GF-D8 (cell line): ENCODE measurements at places on chromosomes 4 and X.

DNA sequence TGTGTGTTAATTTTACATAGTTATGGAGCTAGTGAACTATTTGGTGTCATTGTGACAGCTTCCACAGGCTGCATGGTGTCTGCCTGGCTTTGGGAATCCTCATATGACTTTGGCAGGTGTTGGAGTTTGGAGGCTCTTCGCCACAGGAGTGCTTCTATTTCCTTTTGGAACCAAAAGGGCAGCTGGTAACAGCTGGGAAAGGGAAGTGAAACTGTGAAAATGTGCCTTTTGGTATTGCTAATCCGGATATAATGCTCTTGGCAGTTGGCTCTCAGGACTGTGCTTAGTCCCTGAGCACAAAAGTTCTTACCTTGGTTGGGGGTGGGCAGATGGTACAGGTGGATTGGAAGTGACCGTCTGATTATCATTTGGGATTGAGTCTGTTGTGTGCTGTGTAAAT is 18.1 kb downstream of the OFD1 start:
- DNase-seq: no peak

- DNase-seq: no peak
Observed at GRCh38 chr4:105784761-105785160, 76.2 kb downstream of the GSTCD start.

DNA sequence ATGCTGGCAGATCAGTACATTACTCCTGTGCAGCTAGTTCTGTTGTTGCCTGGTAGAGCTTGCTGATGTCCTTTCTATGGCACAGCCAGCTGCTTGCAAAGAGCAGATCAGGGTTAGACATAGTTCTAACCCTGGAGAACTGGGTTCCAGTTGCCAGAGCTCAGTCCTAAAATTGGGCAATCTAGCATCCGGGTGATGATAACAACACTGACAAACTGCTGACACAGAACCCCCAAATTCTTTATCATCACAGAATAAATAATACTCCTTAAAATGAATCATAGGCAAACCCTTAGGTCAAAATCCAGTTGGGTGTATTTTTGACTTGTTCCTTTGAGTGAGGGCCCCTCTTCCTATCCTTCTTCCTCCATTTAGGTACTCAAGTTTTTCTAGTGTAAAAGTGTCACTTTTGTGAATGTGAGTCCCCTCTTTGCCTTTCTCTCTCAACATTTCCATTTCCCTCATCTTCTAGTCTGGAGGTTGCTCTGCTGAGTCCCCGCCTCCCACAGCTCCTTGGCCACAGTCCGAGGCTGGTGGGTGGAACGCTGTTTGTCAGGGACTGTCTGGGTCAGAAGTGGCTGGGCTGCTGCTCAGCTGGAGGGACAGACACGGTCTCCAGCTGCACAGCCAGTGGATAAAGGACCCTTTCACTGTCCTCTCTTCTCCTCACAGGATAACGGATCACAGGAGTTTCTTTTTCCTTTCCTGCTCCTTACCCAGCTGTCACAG is 93.6 kb upstream of the RASGEF1B start:
- no peak for DNase-seq

DNA sequence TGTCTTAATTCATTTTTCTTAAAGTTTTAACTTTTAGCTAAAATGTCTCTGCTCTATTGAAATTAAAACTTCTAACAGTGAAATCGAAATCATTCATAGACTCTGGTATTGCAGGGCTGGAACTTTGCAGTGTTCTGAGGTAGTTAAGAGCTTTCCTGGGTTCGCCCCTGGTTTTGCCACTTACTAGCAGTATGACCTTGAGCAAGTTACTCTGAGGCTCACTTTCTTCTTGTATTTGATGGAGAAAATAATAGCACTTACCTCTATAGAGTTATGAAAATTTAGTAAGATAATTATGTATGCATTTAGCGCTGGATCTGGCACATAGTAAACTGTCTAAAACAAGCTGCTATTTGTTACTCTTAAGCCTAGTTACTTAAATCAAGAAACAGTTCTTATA is 1.7 kb downstream of the SLAIN2 start:
- no peak for DNase-seq

GRCh38 chr4:154502111-154502510 is 10.5 kb upstream of the DCHS2 start:
- no peak for DNase-seq

GRCh38 chrX:24316111-24316510 is 2.2 kb upstream of the SUPT20HL2 start:
- no peak for DNase-seq

- DNase-seq: no peak
Observed at GRCh38 chrX:35890699-35891098, 28.8 kb upstream of the CFAP47 start.

DNA sequence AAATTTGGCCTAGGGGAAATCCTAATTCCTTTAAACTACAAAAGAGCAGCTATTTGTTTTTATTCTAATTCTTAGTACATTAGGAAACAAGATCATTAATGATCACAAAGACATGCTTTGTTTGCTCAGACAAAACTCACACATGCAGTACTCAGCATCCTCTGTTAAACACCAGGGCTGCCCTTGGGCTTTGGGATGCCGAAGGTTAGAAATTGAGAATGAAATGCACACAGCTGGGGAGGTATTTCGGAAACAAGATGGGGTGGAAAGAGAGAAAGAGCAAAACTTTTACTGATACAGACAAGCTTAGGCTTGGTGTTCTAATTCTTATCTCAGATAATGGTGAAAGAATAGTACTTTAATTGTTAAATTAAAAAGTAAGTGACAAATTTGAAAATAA is 222.6 kb downstream of the DCTD start:
- no peak for DNase-seq

- DNase-seq: no peak
Observed at GRCh38 chr4:139522457-139522856, 33.6 kb downstream of the SETD7 start.

- DNase-seq: no peak
Observed at GRCh38 chrX:29242856-29243255, 655.6 kb downstream of the IL1RAPL1 start.

DNA sequence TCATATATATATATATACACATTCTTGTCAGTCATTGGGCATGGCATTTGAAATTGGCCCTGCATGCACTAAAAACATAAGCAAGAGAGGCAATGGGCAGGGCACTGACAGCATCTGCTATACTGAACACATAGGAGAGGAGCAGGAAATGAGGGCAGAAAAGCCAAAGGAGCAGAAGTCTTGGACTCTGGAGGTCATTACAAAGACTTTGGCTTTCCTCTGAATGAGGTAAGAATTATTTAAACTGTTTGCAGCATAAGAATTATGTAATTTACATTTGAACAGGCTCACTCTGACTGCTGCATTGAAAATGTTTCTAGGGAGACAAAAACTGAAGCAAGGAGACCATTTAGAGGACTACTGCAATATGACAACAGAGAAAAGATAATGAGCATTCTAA is 396.5 kb downstream of the PRDM5 start:
- DNase-seq: no peak

DNA sequence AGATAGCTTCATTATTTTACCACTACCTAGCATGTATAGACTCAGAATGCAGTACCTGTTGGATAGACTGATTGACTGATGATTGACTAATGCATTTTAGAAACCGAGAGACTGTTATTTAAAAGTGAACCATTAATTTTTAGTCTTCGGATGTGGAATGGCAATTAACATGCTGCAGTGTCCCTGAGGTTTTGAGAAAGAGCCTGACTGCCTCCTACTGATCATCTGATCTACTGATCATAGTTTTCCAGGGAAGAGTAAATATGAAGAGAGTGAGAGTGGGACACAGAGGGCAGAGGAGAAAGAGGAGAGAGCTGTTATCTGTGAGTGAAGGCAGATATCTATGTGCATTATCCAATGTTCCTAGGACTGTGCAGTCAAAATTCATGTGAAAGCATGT is 764.7 kb downstream of the TRIML1 start:
- no peak for DNase-seq

DNA sequence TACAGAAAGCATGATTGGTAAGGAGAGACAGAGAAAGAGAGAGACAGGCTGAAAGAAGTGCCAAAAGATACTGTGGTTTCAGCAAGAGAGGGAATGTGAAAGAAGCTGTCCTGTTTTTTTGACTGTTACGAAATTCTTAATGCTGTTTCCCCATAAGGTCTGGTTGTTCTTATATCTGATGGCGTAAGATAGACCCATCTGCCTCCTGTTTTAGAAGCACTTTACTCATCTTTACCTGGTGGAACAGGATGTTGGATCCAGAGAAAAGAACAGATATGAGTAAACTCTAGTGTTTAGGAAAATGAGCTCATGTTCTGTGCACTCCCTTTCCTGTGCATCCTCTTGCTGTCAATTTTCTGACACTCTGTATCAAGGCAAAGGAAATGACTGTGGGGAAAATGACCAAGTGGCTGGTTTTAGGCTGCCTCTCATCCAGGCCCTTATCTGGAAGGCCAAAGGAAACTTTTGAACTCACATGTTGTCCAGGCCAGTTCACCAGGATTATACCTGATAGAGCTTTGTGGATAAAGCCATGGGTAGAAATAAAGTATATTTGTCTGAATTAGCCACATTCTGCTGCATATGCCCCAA is 311.7 kb upstream of the HTR2C start:
- DNase-seq: no peak

DNA sequence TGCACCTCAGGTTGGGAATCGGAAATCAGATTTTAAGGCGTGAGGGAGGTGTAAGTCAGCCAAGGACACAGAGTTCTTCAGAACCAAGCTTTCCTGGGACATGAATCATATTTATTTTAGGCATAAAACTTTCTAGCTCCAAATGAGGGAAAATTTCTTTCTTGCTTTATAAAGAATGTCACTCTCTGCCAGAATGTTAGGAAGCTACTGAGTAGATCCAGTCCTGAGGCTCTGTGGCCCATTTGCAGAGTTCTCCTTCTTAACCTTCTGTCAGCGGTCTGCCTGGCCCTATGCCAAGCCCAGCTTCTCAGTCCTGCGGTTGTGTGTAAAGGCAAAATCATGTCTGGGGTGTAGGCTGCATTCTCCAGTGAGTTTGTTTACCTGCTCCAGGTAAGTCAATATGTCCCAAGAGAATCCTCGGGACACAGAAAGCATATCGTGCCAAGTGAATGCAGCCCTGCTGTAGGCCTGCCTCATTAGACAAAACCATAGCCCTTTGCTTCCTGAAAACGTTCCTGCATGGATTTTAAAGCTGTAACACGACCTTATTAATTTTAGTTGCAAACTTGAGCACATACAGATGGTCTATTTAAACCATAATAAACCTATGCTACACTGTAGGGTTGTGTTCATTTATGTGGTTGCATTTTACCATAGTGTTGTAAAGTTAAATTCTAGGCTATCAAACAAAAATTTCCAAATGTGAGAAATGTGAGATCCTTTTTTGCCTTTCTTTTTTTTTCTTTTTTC is 29.2 kb upstream of the CCNI start:
- no peak for DNase-seq

DNA sequence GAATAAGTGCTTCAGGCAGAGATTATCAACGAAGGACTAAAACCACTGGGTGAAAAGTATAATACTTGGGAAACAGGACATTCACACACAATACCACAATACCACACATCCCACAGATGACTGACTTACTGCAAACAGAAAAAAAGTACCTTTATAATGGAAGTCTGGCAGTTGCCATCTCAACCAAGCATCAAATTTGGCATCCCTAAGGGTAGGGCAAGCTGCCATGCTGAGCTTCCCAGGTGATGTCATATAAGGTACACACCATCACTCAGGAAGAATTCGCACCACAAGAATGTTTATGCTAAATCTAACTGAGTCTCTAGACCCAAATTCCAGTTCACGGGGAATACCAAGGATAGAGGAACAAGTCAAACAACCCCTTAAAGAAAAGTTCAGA is 9.1 kb downstream of the QDPR start:
- no peak for DNase-seq

DNA sequence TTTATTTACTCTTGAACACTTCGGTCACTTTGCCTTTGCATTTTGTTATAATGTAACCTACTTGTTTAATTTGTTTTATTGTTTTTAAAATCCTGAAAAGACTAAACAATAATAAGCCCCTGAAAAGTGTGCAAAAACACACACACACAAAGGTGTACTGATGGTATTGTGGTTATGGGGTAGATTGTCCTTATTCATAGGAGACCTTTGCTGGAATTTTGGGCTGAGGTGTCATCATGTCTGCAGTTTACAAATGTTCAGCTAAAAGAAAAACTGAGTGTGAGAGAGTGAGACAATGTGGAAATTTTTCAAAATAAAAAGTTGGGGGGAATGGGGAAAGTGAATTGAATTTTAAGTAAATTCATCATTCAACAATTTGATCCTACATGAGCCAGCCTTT is 174.9 kb downstream of the QDPR start:
- DNase-seq: no peak

DNA sequence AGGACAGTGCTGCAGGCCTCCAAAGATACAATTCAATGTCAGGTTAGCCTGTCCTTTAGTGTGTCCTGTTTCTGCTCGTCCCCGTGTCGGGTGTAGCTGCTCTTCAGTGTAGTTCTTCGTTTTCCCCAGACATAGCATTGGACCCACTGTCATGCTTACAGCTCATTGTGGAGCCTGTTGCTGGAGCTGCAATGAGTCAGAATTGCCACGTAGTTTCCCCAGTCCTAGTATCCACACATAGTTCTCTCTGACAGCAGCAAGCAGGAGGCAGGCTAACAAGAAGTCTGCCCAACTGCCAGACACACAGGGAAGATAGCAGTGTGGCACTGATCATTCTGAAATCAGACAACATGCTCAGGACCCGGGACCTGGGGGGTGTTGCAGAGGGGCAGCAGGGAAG is 49.2 kb downstream of the MOSPD2 start:
- no peak for DNase-seq

DNA sequence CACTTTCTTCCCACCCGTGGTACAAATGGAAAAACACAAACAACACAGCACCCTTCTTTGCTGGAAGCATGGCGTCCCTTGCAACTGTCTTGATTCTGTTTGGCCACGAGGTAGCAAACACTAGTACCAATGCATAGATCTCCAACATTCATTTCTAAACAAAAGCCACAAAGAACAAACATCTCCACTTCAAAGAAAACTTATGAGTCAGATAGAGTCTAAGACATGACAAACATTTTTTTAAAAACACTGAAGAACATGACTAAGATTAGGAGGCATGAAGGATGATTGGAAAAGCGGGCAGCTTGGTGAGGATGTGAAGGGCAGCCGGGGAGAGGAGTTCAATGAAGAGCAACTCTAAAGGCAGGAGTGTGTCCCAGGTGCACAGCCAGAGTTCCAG is 197.6 kb upstream of the FAM9B start:
- no peak for DNase-seq

DNA sequence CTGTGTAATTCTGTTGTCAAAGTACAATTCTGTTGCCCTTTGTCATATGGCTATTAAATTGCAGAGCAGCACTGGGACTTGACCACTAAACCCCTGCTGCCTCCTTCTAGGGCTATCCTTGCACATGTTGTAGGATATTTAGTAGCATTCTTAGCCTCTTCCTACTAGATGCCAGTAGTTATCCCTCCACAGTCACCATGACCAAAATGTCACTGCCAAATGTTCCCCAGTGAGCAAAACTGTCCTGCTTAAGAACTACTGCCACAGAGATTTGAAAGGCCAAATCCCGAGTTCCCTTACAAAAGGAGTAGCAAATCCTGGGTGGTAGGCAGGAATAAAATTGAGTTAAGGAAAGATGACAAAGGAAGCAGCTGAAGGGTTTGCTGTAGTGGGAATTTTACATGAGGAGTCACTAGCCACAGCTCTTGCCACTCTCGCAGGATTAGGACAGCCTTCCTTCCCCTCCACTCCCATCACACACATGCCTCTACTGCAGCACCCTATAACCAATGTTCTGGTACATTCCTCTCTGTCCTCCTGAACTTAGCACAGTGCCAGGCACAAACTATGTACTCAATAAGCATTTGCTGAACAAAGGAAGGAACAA is 8.4 kb downstream of the APBB2 start:
- no peak for DNase-seq
